ENCODE measurements at places on chromosomes 6 and 20.

DNA sequence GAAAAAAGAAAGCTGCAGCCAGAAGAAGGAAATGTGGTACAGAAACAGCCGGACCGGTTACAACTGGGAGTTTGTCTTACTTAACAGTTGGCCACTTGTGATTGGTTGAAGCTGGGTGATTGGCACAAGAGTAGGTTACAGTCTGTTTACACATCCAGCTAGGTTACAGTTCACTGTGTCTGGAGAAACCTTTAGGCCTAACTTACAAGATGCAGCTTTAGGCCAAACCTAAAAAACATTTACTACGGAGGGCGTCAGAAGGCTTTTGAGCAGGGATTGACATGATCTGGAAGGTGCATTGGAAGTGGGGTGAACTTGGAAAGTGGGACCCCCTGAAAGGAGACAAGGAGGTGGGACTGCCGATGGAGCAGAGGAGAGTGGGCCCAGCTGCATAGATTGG lies 122.3 kb downstream of the BANF2 start:
- DNase-seq, result no peak

DNA sequence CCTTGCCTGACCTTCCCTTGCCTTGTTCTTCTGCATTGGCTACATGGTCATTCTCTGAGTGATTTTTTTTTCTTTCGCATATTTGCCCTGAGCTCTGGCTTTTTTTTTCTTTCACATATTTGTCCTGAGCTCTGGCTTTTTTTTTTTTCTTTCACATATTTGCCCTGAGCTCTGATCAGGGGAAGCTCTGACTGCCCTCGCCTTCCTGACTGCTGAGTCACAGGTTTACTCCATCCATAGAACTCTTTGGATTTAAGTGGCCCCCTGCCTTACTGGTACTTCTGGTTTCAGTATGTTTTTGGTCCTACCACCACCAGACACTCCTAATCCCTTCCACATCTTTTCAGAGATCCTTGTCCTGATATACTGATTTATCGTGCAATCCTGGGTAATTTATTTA lies 201.1 kb downstream of the OGFRL1 start:
- peak; percentile 88 for DNase-seq

DNA sequence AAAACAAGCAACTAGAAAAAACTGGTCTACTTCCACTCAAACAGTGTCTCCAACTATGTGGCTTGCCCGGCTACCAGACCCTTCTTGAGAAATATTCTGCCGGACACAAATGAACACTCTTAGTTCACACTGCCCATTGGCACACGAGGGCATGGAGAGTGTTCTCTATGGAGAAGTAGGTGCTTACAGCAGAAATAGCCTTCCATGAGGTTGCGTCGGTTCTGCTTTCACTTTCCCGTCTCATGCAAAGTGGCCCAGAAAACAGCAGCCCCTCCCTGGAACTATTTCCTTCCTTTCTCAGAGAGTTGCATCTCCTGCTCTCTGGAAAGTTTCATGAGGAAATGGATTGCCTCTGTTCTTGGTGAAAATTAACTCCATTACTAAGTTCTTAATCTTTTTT lies 9.5 kb upstream of the HLA-DOA start:
- DNase-seq, result peak; percentile 58

- no peak for DNase-seq
These were observed 163.2 kb upstream of the ZNF337 start for GRCh38 chr20:25859649-25860530.

- peak; percentile 2 for DNase-seq
These were observed 1302.8 kb upstream of the EYS start for GRCh38 chr6:67009818-67010217.

GRCh38 chr6:116390581-116390980 lies 19.8 kb downstream of the DSE start:
- no peak for DNase-seq

GRCh38 chr6:30611150-30611855 lies 5.7 kb downstream of the PPP1R10 start:
- DNase-seq, result no peak

DNA sequence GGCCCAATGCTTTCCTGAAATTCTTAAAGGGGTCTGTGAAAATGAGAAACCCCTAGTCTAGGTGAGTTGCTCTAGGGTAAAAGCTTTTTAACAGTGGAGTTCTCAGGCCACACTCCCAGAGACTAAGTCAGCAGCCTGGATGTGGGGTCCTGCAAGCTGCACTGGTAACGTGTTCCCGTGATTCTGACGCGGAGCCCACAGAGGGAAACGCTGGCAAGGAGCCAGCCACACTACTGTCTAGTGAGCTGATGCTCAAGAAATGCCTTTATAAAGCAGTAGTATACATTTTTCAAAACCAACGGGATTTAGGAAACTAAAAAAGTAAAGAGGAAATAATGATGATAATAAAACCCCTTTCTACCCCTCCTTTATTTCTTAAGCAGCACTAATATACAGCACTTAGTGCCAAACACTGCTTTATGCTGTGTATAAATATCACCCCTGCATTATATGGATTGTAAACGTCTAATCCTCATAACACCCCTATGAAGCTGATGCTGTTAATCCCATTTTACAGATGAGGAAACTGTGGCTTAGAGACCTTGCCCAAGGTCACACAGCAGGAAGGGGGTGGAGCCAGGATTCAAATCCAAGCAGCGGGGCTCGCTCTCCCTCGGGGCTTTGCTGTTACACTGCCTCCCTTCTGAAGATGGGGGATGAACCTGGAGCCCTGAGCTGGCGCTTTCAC lies 25.0 kb downstream of the KCNK15 start:
- DNase-seq, result no peak

GRCh38 chr20:51360451-51361201 lies 181.9 kb downstream of the NFATC2 start:
- peak; percentile 94 for DNase-seq
